ENCODE measurements at places on chromosomes 1 and 21.
A peak's percentile ranks its signal among the peaks of the same experiment; 100 is the strongest.

GRCh38 chr1:166730299-166730888 is 108.9 kb upstream of the POGK start:
- DNase-seq: no peak

DNA sequence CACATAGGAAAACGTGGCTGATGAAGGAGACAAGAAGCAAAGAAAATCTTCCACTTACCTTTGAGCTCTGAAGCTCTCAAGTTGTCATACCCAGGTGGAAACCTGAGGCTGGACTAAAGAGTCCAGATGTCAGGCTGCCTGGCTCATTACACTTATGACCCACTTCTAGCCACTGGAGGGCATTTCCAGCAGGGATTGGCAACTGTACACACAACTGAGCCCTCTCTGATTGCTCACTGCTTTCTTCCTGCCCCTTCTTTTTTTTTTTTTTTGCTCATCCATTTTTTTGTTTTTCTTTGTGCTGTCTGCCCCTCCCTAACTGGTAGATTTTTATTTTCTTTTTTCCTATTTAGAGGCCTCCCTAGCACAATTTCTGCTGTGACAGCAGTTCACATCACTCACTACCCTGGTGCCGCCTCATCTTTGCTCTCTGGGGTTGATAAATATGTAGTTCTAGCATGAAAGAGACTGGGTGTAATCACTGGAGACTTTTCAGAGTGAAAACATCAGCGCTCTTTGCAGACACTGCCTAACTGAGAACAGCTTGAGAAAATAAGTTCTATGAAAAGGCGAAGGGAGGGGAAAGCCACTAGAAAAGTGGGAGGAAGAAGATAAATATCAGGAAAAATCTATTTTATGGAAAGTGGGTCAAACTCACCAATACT is 334.5 kb downstream of the NUF2 start:
- no peak for DNase-seq

GRCh38 chr1:198253668-198254067 is 96.9 kb downstream of the NEK7 start:
- DNase-seq: no peak

- no peak for DNase-seq
Observed at GRCh38 chr1:240611228-240611618, 732 bp downstream of the GREM2 start.

GRCh38 chr1:1243807-1244191 is 2.7 kb downstream of the C1QTNF12 start:
- no peak for DNase-seq

- no peak for DNase-seq
Observed at GRCh38 chr1:197521118-197521739, 253.2 kb downstream of the CRB1 start.

GRCh38 chr1:47676311-47677054 is 238.6 kb downstream of the FOXD2 start:
- DNase-seq: no peak

DNA sequence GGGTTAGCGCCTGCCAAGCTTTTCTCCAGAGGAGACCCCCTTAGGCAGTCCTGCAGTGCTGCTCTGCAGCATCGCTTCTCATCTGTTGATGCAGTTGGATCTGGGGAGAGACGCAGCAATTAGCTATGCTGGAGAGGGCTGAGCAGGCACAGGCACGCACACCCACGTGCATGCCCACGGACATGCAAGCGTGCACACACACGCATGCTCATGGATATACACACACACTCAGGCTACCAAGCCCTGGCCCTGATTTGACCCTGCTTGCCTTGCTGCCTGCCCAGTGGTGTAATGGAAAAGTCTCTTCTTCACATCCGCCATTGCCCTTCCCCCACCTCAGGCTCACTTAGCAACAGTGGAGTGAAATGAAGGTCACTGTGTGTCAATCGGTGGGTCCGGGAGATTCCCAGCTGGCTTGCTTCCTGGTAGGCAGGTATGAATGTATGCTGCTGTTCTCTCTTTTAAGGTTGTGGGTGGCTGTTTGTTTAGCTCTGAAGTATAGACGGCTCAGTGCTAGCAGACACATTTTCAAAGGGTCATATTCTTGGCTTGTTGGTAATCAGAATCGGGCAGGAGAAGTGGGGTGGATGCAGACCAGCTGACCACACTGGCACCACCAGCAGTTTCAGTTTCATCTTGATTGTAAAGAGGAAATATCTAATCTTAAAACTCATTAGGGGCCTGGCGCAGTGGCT is 9.5 kb downstream of the ATP1B1 start:
- DNase-seq: peak; percentile 20

DNA sequence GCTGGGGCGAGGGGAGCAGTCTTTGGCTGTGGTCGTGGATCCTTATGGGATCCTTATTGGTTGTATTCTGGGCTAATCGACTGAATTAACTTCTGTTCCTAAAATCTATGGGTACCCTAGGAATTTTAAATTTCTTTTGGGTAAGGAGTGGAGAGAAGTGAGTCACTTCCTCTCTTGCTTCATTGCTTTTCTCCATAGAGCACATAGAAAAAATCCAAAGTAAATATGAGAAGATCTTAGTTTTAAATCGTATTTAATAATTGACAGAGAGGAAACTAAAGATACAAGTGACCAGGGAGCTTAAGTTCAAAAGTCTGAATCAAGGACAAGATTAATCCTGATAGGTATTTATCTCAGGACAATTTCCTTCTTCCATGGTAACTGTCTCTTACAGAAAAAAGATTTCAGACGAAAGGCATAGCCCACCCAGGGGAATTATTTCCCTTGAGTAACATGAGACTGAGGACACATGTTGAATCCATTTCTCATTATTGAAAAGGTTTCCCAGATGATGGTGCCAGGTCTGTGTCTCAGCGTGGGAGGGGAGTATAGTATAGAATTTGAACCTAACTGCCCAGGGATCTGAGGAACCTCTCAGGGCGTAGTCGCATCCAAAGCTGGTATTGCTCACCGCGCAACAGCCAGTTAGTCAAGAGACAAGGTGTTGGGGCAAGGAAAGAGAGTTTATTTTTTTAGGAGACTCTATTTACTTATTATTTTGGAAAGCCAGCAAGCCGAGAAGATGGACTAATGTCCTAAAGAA is 28.7 kb upstream of the FASLG start:
- DNase-seq: no peak

DNA sequence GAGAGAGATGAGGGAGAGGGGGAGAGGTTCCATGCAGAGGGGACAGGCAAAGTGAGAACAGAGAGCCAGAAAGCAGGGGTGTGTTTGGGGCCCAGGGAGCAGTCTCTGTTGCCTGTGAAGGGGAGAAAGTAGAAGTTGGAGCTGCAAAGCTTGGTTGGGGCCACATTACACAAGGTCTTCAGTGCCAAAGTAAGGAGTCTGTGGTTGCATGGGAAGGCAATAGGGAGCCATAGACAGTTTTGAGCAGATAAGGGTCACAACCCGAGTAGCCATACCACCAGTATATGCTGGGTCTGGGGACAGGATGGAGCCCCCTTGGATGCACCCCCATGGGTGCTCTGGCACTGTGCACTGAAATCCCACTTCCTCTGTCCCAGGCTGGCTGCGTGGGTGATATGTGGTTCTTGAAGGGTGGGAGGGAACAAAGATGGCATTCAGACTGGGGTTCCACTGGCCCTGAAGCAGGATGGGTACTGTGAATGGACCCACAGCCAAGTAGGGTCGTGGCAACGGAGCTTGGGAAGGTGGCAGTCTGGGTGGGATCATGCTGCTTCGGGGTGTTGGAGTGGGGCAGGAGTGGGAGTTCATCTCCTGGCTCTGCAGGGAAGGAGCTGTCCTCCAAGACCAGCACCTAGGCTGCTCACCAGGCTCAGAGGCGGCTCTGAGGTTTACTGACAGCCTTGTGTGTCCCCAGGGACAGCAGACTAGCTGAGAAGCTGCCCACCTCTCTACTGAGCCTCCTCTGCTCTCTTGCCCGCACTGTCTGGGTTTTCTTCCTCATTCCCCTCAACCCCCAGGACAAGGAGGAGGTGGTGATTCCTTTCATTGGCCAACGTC is 12.1 kb downstream of the DRAXIN start:
- no peak for DNase-seq

- no peak for DNase-seq
Observed at GRCh38 chr1:201054091-201054543, 30.6 kb upstream of the KIF21B start.

DNA sequence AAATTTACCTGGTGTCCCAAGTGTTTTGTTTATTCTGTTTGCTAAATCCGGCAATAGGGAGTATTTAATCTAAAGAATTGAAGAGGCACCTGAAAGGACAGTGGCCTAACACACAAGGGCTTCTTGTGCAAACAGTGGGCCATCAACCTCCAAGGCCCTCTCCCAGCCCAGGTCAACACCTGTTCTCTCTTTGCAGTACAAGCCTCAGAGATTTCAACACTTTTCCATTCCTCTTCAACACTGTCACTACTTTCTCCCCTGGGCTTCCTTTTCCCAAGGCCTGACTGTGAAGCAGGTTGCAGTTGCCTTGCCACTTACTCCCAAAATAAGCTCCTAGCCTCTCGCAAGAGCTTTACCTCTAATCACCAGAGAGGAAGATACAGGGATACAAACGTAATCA is 3.2 kb upstream of the SNAPIN start:
- no peak for DNase-seq

GRCh38 chr1:20699558-20699957 is 18.2 kb downstream of the KIF17 start:
- no peak for DNase-seq

GRCh38 chr1:111738436-111739193 is 580 bp downstream of the INKA2 start:
- DNase-seq: peak; percentile 26

- no peak for DNase-seq
Observed at GRCh38 chr1:88318740-88319139, 365.3 kb upstream of the PKN2 start.

- DNase-seq: no peak
Observed at GRCh38 chr1:168161459-168161858, 17.3 kb upstream of the TIPRL start.

DNA sequence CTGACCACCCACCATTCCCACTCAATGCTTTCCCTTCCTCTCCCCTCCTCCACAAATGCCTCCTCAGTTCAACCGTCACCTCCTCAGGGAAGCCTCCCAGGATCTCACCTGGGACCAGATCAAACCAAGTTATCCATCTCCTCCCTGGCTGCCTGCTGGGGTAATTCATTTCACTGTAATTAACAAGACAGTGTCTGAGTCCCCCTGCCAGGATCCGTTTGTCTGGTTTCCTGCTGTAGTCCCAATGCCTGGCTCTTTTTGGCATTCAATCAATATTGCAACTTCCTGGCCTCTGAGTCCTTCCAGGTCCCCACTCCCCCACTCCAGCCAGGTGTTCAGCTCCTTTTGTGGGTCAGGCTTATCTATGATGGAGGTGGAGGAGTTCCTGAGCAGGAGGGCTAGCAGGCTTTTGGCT is 687.7 kb downstream of the PTPRU start:
- DNase-seq: no peak

GRCh38 chr1:65734979-65735378 is 57.7 kb upstream of the PDE4B start:
- no peak for DNase-seq

GRCh38 chr1:28902738-28903137 is 11.6 kb upstream of the EPB41 start:
- DNase-seq: no peak

- DNase-seq: no peak
Observed at GRCh38 chr1:19074902-19075721, 118.6 kb upstream of the IFFO2 start.

Data from activated CD4-positive, alpha-beta T cell treated with anti-CD3 and anti-CD28 coated beads, Interleukin-2, amount 50 U/mL, for 1 hour (primary cell).